ENCODE measurements at places on chromosomes 16 and 17.

DNA sequence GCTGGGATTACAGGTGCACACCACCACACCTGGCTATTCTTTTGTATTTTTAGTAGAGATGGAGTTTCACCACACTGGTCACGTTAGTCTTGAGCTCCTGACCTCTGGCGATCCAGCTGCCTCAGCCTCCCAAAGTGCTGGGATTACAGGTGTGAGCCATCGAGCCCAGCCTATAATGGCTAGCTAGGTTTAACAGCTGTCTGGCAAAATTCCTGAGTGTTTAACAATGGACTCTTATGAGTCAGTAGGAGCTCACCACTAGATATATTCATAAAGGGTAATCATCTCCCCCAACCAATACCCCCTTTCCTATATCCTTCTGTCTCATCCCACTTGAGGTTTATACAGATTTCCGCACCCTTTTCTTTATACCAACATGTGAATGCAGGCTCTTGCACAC, 91.5 kb upstream of the CDH13 start:
- no peak for DNase-seq

GRCh38 chr17:57955183-57955931, at the start of gene CUEDC1:
TSS of gene CUEDC1 (minus strand) at chr17:57955412. CDS start at chr17:57885564, 69,848 bp downstream.
- DNase-seq: peak; percentile 88

- peak; percentile 75 for DNase-seq
These were observed 52.6 kb downstream of the RAB11FIP4 start for GRCh38 chr17:31444026-31444425.

GRCh38 chr16:82728901-82729300, 102.1 kb downstream of the CDH13 start:
- DNase-seq: no peak

- no peak for DNase-seq
These were observed 79.9 kb upstream of the ATF7IP2 start for GRCh38 chr16:10305912-10306311.

DNA sequence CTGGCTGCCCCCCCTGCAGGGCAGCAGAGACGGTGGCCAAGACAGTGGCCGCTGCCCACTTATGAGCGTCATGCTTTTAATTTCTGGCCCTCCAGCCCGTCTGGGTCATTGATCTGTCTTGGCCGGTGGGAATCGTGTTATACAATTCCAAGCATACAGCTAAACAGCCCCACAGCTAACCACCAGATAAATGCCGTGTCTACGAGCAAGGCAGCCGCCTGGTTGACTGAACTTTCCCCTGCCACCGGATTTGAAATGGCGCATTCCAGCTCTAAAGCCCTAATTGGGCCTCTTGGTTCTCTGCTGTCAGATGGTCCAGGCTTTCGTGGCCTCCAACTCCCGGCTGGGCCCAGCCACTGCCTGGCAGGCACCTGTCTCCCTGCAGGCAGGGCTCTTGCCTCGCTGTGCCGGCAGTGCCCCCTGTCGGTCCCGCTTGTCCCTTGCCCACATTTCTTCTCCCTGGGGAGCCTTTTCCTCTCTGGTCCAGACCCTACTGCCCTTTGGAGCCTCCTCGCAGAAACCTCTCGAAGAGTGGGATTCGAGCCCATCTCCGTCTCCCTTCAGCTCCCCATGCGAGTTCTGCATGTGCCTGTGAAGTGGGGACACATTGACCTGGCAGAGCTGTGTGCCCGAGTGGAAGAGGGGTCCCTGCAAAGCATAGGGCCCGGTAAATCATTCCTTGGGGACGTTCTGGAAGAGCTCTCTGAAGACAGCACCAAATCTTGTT, 1.8 kb upstream of the RBFOX3 start:
- DNase-seq: peak; percentile 58

DNA sequence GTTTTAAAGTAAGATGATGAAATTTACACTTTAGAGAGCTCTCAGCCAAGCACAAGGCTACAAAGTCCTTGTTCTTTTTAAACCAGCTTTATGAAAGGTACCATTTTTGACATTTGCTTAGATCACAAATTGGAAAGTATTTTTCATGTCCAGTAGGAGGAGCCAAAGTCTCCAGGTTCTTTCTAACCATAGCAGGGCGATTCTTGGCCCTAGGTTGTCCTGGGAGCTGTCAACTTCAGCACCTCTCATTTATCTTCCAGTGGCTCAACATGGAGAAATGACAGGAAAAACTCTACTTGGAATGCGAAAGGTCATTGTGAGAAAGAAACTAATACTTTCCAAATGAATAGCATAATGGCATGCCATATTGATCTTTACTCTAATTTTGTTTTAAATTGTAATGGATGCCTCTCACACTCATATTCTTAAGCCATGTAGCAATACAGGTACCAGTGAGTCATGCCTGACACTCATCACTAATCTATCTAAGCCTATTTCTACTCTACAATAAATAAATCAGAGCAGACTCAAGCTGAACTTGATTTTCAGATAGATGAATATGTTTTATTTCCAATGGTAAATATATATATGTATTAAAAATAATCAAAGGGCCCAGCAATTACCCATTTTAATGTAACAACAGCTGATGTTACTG, 919.1 kb upstream of the EEF2KMT start:
- peak; percentile 38 for DNase-seq

GRCh38 chr16:31081428-31082351, 7.1 kb downstream of the PRSS53 start:
- no peak for DNase-seq

Measured in GM23248 (cell line).